ENCODE measurements at places on chromosomes 2 and 18.

DNA sequence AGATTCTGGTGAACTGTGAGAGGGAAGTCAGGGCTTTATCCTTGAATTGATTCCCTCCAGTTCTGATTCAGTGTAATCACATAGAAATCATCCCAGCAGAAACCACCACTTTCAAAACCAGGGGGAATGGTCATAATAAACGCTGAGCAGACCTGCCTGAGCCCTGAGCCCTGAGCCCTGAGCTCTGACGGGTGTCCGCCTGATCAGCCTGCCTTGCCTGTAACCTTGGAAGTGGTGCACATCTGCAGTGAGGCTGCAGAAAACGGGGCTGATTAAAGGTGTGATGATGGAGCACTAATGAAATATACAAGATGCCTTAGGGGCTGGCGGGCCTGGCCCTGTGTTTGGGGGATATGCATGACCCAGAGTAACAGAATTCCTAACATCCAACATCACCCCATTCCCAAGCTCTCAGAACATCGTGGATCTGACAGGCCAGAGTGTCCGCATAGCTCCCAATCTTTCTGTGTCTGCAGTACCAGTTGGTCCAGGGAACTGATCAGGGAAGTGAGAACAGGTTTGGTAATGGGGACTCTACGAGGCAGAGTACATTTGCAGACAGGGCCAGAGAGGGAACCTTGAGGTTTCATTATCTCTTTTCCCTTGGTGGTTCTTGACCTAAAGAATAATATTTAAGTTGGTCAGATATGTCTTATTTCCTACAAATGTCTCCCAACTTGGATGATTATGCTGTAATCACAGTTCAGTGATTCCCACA, 37.8 kb downstream of the KCTD18 start:
- DNase-seq: no peak

- no peak for DNase-seq
Measured at GRCh38 chr2:96501471-96501874, 3.7 kb downstream of the NEURL3 start.

- DNase-seq: no peak
Measured at GRCh38 chr2:67719351-67719750, 322.2 kb downstream of the ETAA1 start.

GRCh38 chr2:237218756-237219155, 133.1 kb downstream of the COPS8 start:
- DNase-seq: no peak

DNA sequence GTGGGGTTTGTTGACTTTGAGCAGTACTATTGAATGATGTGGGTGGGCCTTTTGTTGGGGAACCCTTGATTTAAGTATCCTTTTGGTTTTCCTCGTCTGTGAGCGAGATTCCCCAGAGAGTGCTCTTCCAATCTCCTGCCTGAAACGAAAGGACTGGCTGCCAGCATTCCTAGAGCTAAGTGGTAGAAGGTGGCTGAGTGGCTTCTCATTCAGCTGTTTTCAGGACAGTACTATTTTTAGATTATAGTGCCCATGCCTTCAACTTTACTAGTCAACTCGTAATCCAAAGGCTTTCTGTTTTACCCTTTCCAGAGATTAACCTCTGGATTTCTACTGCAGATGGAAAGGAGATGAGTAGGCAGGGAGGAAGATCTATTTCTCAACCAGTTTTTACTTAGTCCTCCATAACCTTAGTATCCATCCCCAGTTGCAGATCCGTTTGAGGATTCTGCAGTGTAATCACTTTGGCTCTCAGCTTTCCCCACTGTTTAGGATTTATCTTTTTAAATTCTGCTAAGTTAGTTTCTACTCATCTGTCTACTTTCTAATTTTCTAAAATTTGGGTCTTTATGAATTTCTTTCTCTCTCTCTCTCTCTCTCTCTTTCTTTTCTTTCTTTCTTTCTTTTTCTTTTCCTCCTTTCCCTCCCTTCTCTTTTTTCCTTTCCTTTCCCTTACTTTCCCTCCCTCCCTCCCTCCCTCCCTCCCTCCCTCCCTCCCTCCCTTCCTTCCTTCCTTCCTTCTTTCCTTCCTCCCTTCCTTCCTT, 9.2 kb downstream of the SLC4A1AP start:
- no peak for DNase-seq

DNA sequence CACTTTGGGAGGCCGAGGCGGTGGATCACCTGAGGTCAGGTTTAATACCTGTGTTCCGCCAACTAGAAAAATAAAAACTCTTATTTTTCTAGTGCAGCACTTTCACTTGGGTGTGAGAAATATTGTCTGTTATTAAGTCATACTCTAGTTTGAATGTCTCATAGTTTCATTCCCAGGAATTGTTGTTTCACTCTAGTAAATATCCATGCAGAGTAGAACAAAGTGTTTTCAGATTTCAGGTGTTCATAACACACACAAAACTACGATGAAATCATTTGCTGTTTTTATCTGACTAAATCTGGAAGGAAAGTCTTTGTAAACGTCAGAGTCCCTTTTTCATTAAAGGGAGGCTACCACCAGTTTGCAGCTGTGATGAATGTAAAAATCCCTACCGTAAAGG, 4.0 kb downstream of the FAM117B start:
- DNase-seq: no peak

DNA sequence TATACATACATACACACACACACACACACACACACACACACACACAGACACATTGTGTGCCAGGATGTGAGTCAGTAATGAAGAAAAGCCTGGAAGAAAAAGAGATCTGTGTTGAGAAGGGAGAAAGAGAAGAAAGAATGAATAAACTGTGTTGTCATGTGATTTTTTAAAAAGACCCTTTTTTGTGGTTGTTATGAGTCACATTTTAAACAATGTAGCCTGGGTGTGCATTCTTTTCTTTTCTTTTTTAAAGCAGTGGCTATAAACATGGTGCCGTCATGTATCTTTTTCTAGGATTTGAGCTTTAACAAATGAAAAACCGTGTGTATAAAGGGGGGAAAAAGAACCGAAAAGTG, 87.2 kb downstream of the NRP2 start:
- no peak for DNase-seq

- DNase-seq: no peak
Measured at GRCh38 chr2:171044416-171044815, 115.4 kb downstream of the GORASP2 start.

- DNase-seq: no peak
Measured at GRCh38 chr2:54531558-54531957, 75.4 kb downstream of the SPTBN1 start.

DNA sequence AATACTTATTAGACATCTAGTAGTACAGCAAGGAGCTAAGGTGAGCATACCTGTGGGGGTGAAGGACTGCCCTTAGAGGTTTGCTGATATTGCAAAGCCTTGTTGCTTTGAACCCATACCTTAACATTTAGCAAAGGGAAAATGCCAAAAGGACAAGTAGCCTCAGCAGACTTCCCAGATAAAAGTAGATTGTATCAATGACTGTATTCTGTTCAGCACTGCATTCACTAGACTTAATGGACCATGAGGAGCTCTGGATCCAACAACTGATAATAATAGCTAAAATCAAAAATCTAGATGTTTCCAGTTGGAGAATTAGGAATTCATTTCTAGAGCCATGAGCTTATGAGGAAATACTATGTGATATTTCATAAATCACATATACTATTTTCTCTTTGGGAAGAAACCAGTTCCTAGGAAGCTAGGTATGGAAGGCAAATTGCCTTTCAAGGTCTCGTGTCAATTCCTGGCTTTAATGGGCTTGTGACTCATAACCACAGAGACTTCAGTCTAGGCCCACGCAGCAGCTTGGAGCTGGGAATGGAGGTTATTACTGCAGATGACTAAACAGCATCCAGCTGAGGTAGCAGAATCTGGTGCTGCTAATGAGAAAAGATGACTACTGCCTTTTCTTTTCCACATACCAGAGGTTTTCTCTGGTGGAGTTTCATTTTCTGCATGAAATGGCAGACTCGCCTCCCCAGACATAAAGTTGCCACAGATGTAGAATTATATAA, 191.2 kb upstream of the NABP1 start:
- peak; percentile 97 for DNase-seq
